Trophoblast cell (in vitro differentiated cells and primary cell): ENCODE measurements at places on chromosomes 7 and 10.

- no peak for DNase-seq
- no peaks in the 10 kb centered on the region for H3K4me1 ChIP-seq
- H3K36me3 ChIP-seq, result no peaks in the 10 kb centered on the region
- H3K27me3 ChIP-seq, result no peaks in the 10 kb centered on the region
Measured at GRCh38 chr10:71585564-71586290, 133.9 kb downstream of the C10orf105 start.

GRCh38 chr10:34407324-34407805 lies 407.7 kb downstream of the PARD3 start:
- no peak overlapping the region for H3K4me3 ChIP-seq
- H3K27ac ChIP-seq, result no peak overlapping the region
- no peaks in the 10 kb centered on the region for H3K36me3 ChIP-seq
- peaks cover 2% of the 10 kb centered on the region for H3K4me1 ChIP-seq
- H3K27me3 ChIP-seq, result no peaks in the 10 kb centered on the region

DNA sequence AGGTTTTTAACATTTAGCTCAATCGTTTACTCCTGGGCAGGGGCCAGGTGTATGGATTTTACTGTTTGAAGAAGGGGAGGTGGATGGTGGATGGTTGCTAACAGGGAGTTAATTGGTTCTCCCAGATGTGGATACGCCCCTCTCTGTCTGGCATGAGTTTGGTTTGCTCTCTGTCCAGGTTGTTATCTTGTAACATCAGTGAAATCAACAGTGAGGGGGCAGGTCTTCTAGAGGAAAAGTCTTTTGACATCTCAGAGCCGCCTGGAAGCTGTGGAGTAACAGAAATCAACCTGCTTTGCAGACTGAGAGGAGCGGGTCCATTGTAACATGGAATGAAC lies 243.4 kb downstream of the MGMT start:
- no peaks in the 10 kb centered on the region for H3K36me3 ChIP-seq
- H3K27me3 ChIP-seq, result no peaks in the 10 kb centered on the region
- H3K4me1 ChIP-seq, result no peaks in the 10 kb centered on the region
- DNase-seq, result no peak
- no peak overlapping the region for H3K27ac ChIP-seq

DNA sequence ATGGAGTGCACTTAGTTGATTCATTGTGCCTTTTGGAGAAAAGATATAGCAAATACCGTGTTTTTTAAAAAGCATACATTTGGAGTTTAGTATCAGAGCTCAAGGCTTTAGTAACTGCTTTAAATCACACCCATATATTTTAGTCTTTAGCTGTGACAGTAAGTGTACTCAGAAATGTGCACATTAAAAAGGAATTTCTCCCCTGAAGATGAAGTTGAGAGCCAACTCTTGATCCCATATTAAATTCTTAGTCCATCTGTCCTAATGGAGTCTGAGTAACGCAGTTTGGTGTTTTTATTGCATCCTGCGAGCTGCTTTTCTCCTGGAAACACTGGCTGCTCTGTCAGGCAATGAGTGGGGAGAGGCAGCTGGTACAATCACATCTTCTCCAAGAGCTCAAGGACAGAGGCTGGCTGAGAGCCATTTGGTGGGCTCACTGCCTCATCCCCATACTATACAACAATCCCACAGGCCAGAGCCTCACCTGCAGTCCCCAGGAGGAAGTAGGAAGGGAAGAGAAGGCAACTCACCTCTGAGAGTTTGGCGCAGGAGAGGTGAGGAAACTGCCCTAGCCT lies 473.6 kb upstream of the C7orf33 start:
- peaks cover under 1% of the 10 kb centered on the region for H3K4me1 ChIP-seq
- no peak for DNase-seq
- no peak overlapping the region for H3K4me3 ChIP-seq
- H3K36me3 ChIP-seq, result no peaks in the 10 kb centered on the region

GRCh38 chr10:89466599-89467035 lies 52.2 kb downstream of the IFIT5 start:
- no peak overlapping the region for H3K27ac ChIP-seq
- no peak overlapping the region for H3K4me3 ChIP-seq
- H3K4me1 ChIP-seq, result peaks cover 7% of the 10 kb centered on the region
- no peaks in the 10 kb centered on the region for H3K36me3 ChIP-seq
- no peaks in the 10 kb centered on the region for H3K27me3 ChIP-seq

GRCh38 chr10:23408330-23408976 lies 30.4 kb upstream of the OTUD1 start:
- no peaks in the 10 kb centered on the region for H3K27me3 ChIP-seq
- no peaks in the 10 kb centered on the region for H3K36me3 ChIP-seq

GRCh38 chr10:114566064-114566463 lies 92.0 kb downstream of the ABLIM1 start:
- H3K27me3 ChIP-seq, result no peaks in the 10 kb centered on the region
- no peak for DNase-seq
- no peak overlapping the region for H3K27ac ChIP-seq

DNA sequence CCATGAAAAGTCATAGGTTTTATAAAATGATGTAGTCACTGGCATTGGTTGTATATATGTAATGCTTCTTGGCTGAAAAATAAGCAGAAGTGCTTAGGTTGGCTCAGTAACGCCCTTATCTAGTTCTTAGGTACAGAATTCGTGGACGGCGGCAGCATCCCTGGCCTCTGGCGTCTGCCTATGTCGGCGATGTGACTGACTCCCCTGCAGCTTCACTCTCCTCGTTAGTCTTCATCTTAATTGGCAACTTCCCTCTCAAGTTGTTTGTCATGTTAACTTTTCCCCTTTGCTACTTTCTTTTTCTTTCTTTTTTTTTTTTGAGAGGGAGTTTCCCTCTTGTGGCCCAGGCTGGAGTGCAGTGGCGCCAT lies 18.5 kb downstream of the CHST12 start:
- peaks cover 10% of the 10 kb centered on the region for H3K4me1 ChIP-seq
- H3K27ac ChIP-seq, result no peak overlapping the region
- H3K27me3 ChIP-seq, result no peaks in the 10 kb centered on the region
- H3K36me3 ChIP-seq, result no peaks in the 10 kb centered on the region
- H3K4me3 ChIP-seq, result no peak overlapping the region

- no peaks in the 10 kb centered on the region for H3K36me3 ChIP-seq
- H3K27ac ChIP-seq, result no peak overlapping the region
- DNase-seq, result no peak
- H3K4me1 ChIP-seq, result no peaks in the 10 kb centered on the region
Measured at GRCh38 chr10:109430799-109431198, 492.5 kb downstream of the XPNPEP1 start.

DNA sequence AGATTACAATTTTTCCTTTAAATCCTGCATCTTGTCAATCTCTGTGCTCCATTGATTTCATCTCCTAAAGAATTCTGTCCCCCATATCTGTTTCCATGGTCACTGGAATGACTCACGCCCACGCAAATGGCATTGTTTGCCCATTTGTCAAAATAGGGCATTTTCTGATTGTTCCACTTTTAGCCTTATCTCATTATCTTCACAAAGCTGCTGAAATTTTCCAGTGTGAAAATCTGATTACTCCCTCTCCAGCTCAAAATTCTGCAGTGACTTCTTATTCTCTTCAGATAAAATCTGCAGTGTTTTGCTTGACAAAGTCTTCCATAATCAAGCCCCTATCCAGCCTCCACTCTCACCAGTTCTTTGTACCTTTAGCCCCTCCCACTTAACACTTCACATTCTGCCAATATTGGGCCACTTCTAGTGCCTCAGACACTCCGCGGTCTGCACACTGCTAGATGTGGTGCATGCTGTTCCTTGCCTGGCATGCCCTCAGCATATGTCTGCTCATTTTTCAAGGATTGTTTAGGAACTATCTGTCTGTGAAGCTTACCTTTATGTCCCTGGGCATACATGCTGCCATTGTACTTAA lies 33.9 kb upstream of the CTTNBP2 start:
- no peak overlapping the region for H3K27ac ChIP-seq
- peak; percentile 54 for DNase-seq
- no peak overlapping the region for H3K4me3 ChIP-seq
- no peaks in the 10 kb centered on the region for H3K27me3 ChIP-seq
- peaks cover 2% of the 10 kb centered on the region for H3K4me1 ChIP-seq

DNA sequence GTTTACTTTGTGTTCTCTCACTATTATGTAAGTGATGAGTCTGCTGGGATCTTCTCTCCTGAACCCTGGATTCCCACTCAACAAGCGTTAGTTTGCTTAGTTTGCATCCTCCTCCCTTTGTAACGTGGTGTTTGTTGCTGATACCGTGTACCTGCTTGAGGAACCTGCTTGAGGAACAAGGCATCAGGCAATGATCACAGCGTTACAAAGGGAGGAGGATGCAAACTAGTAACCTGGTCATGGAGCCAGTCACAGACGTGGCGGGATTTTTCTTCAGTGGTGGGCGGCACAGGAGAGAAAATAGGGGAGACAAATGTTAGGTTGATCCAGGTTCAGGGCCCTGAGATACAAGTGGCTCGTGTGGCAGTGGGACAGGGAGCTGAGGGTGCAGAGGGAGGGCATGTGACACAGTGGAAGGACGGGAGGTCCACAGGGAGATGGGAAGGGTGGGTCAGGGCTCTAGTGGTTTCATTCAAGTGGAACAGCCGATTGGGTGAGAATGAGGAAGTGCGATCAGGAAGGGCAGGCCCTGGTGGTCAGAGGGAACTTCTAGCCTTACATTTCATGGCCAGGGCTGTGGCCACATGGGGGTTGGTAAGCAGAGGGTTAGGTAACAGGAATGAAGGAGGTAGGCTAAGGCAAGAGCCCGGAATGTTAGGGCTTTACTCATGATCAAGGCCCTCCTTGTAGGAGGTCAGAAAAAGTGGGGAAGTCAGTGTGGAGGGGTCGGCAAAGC lies 38.0 kb downstream of the SNX10 start:
- no peaks in the 10 kb centered on the region for H3K36me3 ChIP-seq
- no peaks in the 10 kb centered on the region for H3K4me1 ChIP-seq
- no peak for DNase-seq
- H3K27ac ChIP-seq, result no peak overlapping the region

- no peaks in the 10 kb centered on the region for H3K36me3 ChIP-seq
- peaks cover 10% of the 10 kb centered on the region for H3K4me1 ChIP-seq
- no peak overlapping the region for H3K27ac ChIP-seq
Measured at GRCh38 chr10:62805231-62806099, 945 bp downstream of the ADO start.

- peaks cover 44% of the 10 kb centered on the region for H3K36me3 ChIP-seq
- H3K4me1 ChIP-seq, result peaks cover 80% of the 10 kb centered on the region
- H3K27me3 ChIP-seq, result no peaks in the 10 kb centered on the region
- no peak overlapping the region for H3K27ac ChIP-seq
Measured at GRCh38 chr10:79180414-79181221, 111.9 kb downstream of the ZMIZ1 start.

- H3K4me1 ChIP-seq, result peaks cover 12% of the 10 kb centered on the region
- no peak overlapping the region for H3K4me3 ChIP-seq
- H3K27me3 ChIP-seq, result no peaks in the 10 kb centered on the region
Measured at GRCh38 chr7:37441386-37441760, 7.3 kb downstream of the ELMO1 start.

DNA sequence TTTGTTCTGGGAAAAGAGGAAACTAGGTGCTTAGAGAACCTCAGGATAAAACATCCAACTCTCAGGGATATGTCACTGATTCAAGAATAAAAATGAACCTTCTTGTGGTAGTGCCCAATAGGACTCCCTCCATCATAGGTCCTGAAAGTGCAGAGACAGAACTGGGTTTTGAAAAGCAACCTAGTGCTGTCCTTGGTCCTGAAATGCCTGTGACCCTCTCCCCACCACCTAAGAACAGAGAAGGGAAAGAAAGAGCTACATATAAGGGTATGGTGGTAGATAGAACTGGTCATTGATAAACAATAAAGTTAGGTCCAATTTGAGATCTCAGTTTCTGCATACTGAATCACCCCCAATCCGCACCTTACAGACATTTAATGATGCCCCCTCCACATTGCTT lies 953.3 kb downstream of the XPNPEP1 start:
- no peaks in the 10 kb centered on the region for H3K27me3 ChIP-seq
- no peak overlapping the region for H3K27ac ChIP-seq
- H3K4me1 ChIP-seq, result no peaks in the 10 kb centered on the region
- no peaks in the 10 kb centered on the region for H3K36me3 ChIP-seq

DNA sequence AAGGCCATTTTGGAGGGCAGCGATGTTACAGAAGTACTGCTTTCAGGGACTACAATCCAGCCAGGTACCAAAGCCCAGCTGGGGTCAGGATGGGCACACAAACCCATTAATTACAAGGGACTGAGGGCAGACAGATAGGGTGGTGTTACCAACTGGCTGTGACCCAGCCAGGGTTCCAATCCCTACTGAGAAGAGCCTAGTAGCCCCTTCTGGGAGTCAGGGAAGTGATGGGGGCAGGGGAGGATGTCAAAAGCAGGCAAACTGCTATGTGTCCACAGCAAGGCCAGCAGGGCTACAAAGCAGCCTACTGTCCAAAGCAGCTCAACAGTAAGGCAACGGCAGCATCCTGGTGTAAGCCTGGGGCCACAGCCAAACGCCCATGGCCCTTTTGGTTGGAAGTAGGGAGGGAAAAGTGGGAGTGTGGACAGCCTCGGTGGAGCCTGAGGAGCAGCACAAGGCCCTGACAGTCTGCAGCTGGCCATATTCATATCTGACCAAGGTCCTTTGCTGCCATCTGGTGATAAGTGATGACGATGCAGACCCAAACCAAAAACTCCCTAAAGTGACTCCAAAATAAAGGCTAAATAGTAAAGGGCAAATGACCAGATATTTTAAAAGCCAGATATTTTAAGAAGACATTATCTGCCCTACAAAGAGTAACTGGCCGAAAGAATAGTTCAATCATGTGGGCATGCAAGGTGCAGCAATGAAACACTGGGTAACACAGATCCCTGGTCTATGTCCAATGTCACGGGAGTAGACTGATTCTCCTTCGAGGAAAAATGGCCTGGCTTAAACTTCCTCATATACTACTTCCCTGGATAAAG lies 56.9 kb downstream of the XPNPEP1 start:
- DNase-seq, result no peak
- H3K4me3 ChIP-seq, result no peak overlapping the region
- H3K36me3 ChIP-seq, result peaks cover 32% of the 10 kb centered on the region
- no peaks in the 10 kb centered on the region for H3K4me1 ChIP-seq
- H3K27ac ChIP-seq, result no peak overlapping the region
- H3K27me3 ChIP-seq, result no peaks in the 10 kb centered on the region

GRCh38 chr7:24580283-24580946 lies 7.2 kb downstream of the PALS2 start:
- no peak overlapping the region for H3K4me3 ChIP-seq
- no peak overlapping the region for H3K27ac ChIP-seq
- no peak for DNase-seq
- H3K4me1 ChIP-seq, result no peaks in the 10 kb centered on the region

GRCh38 chr7:150963707-150964559 lies 14.2 kb downstream of the KCNH2 start:
- H3K27me3 ChIP-seq, result no peaks in the 10 kb centered on the region
- no peak overlapping the region for H3K27ac ChIP-seq
- no peaks in the 10 kb centered on the region for H3K36me3 ChIP-seq
- H3K4me1 ChIP-seq, result peaks cover 19% of the 10 kb centered on the region

GRCh38 chr7:126690848-126691751 lies 561.6 kb downstream of the GRM8 start:
- H3K36me3 ChIP-seq, result no peaks in the 10 kb centered on the region
- no peak overlapping the region for H3K27ac ChIP-seq
- no peaks in the 10 kb centered on the region for H3K27me3 ChIP-seq
- H3K4me3 ChIP-seq, result no peak overlapping the region

DNA sequence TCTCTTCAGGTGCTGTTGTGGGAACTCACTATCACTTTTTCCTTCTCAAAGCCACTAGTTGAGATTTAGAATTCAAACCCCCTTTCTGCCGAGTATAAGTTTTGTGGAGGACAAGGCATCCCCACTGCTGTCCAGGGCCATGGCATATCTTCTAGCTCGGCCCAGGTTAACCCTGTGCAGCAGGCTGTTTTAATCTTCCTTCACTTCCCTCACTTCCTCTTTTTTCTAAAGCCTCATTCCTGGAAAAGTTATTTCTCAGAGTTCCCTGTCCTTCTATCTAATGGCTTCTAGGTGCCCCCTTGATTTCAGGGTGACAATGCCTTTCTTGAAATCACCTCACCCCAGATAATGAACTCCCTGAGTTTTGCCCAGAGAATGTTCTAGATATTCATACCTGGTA lies 222.3 kb downstream of the SNX10 start:
- no peaks in the 10 kb centered on the region for H3K4me1 ChIP-seq
- no peak overlapping the region for H3K4me3 ChIP-seq
- no peaks in the 10 kb centered on the region for H3K36me3 ChIP-seq
- no peak for DNase-seq
